SHP77 (cell line): ENCODE measurements at places on chromosomes 7 and 10.

DNA sequence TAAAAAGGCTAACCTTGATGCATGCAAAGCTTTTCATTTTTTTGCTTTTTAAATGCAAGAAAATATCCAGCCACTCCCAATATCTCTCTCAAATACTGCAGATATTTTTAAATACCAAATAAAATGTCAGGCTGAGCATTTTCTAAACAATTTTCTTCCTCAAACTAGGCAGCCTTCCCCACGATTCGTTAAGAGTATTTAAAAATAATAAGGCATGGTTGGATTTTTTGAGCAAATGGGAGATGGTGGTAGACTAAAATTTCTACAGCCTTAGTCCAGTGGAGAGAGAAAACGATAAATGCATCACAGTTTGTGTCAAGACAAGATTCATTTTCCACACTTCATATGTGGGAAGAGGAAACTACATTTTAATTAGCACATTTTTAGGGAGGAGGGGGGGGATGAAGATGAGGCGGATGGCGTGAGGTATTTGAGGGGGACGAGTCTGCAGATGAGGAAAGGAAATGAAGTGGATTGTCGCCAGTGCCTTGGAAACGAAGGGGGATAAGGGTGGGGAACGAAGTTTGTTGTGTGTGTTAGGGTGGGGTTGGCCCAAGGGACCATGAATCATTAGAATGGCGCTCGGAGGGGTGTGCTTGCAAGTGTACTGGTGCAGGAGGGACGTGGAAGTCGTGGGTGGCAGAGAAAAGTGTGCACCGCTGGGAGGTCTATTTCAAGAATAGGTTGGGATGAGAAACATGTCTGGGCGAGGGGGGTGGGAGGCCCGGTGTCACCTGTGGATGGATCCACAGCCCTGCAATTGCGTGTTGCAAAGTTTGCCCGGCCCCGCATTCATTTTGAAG, 1.2 kb upstream of the ADD3 start:
- no peak for DNase-seq

GRCh38 chr10:71970869-71971268, 6.7 kb downstream of the CHST3 start:
- DNase-seq: no peak

DNA sequence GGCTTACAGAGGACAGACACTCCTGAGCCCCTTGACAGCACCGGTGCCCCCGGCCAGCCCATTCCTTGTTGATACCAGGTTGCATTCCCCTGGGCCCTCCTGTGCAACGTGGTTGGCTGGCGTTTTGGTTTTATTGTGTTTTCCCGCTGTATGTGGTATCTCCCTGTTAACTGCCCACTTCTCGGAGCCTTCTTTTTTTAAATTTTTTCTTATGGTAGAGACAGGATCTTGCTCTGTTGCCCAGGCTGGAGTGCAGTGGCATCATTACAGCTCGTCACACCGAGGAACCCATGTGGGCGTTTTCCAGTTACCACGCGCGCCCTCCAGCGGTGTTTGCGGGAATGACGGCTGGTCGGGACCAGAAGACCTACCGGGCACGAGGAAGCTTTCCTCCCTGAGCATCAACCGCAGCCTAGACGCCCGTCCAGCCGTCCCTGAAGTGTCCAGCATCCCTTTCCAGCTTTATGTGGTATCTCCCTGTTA, 16.9 kb upstream of the ZFAND2A start:
- DNase-seq: peak; percentile 85

DNA sequence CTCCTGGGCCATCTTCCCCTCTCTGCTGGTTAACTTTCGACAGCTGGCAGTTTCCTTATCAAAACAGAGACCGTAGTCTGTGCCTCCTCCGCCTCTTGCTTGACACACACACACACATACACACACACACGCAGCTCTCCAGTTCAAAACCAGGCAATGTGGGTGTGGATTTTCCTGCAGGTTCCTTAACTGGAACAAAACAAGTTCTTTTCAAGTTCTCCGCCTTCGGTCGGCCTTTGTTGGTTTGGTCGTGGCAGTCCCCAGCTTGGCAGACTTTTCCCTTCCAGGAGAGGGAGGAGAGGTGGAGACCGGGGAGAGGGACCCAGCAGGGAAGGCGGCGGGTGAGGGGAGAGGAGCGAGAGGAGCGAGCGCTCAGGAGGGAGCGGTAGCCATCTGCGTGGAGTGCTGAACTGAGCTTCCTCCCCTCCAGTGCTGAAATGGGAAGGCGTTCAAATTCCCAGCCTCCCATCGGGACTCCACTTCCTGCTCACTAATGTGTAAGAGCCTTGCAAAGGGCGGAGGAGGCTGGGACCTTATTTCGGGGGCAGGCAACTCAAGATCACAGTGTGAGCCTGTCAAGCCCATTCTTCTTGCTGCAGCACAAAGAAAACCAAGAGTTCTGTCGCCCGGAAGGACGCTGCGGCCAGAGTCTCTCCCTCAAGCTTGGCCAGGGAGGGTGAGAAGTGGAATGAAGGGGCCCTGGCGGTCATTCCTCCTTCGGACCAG, 120.6 kb downstream of the PRPF18 start:
- no peak for DNase-seq

GRCh38 chr7:139915864-139916716, 87.0 kb downstream of the TBXAS1 start:
- DNase-seq: no peak

DNA sequence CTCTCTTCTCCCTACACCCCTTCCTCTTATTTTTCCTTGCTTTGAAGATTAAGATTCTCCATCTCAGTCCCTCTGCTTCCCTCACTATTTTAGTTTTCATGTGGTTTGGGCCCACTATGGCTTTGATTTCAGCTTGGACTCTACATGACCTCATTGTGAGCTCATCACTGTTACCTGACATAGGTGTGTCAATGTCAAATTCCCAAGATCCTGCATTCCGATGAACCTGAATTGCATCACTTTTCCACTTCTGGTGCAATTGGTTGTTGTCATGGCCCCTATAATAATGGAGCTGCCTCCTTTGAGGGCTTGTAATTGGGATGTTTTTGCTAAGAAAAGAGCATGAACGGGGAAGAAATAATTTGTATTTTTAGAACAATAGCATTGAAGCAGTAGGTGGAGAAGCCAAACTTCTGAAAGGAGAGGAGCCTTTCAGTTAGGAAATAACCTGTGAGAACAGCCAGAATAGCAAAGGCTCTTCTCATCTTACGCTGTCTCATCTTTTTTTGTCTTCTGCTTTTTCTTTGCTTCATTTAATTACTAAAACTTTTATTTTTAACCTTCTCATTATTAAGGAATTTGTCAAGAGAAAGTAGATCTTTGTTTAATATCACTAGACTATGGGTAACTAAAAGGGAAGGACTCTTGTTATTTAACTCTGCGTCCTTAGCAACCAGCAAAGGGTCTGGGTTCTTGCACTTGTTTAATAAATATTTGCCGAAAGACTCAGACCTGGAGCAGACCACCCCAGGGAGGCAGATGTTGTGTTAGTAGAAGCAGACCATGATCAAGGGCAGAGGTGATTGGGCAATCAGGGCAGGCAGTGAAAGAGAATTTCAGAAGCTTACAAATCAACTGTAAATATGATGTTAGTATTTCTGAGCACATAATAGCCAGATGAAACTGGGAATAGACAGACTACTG, 95.4 kb downstream of the TES start:
- DNase-seq: no peak

GRCh38 chr7:44539669-44540506, 1.2 kb downstream of the NPC1L1 start:
- no peak for DNase-seq
